PC-9 (cell line): ENCODE measurements at places on chromosomes 3 and 15.

GRCh38 chr3:58609990-58610389 is 32.8 kb upstream of the FAM107A start:
- no peak for DNase-seq

- no peak for DNase-seq
These were observed 65.9 kb upstream of the POMGNT2 start for GRCh38 chr3:43171748-43172147.

- no peak for DNase-seq
These were observed 155.5 kb upstream of the PROK2 start for GRCh38 chr3:71940486-71940885.

GRCh38 chr3:39118079-39118478 is 10.6 kb downstream of the TTC21A start:
- no peak for DNase-seq

- DNase-seq, result no peak
These were observed 4.1 kb upstream of the TNFSF10 start for GRCh38 chr3:172527306-172527705.

DNA sequence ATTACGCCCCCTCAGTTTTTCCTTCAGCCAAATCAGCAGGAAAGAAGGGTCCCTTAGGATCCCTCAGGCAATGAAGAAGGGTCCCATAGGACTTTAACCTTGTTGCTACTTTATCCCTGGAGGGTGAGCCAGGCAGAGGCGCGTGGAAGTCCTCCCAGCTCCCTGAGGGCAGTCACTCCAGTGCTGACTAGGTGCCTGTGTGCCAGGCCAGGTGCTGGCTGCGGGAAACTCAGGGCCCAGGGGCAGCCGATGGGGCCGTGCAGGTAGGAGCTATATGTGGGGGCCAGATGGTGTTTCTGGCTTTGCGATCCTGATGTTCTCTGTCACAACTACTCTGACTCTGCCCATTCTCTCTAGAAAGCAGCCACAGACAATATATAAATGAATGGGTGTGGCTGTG is 42.8 kb upstream of the IQSEC1 start:
- DNase-seq, result no peak

DNA sequence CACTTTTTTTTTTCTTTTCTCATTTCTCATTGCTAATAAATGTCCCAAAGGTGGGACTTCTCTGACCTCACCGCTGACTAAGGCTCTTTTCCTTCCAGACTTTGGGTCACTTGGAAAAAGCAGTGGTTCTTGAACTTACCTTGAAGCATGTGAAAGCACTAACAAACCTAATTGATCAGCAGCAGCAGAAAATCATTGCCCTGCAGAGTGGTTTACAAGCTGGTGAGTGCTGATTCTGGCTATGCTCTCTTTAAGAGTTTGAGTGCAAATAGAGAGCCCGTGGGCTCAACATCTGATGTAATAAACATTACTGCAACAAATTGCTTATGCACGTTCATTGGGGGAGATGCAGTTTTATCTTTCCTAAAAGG is 2.0 kb downstream of the BHLHE40 start:
- DNase-seq, result no peak

DNA sequence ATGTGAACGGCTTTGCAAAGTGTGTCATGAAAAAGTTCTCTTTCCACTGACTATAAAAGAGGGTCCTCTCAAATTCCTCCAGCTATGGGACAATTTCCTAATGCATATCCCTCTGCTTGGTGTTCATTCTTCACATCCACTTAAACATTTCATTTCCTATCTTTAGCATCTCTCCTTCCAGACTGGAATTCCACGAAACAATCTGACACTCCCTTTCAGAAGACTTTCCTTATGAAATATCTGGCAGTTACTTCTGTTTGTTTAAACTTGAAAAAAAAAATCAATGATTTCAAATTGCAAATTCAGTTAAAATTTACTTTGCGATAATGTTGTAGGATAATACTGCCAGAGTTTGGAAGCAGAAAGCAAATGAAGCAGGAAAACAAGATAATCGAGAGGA is 105.8 kb upstream of the SELENOK start:
- DNase-seq, result no peak

- DNase-seq, result no peak
These were observed 6.8 kb downstream of the ARL6IP5 start for GRCh38 chr3:69091389-69092029.

DNA sequence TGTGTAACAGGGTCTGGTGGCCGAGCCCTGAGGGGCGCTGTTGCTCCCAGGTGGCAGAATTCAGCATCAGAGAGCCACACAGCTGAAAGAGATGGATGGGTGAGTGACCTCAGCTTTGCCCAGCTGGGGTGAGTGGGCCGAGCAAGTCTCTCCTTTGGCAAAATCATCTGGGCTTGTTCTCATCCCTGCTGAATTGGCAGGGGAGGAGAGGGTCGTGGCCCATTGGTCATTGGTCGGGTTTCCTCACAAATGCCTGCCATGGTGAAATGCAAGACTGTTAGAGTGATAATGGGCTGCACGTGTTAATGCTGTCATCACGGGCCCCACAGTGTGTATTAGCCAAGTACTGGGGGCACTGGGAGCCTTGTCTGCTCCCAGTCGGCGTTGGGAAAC is 15.9 kb downstream of the ABHD2 start:
- DNase-seq, result no peak

DNA sequence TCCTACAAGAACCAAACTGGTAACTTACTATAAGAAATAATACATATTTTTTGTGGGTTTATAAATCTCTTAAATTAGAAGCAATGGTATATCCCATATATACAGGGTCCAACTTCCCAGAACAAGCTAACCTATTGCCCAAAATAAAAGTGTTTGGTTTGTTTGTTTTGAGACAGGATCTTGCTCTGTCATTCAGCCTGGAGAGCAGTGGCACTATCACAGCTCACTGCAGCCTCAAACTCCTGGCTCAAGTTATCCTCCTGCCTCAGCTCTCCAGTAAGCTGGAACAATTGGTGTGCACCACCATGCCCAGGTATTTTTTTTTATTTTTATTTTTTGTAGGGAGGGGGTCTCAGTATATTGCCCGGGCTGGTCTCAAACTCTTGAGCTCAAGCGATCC is 135.4 kb downstream of the TFDP2 start:
- DNase-seq, result no peak

- no peak for DNase-seq
These were observed 190.6 kb upstream of the TMCO5A start for GRCh38 chr15:37743826-37744225.

DNA sequence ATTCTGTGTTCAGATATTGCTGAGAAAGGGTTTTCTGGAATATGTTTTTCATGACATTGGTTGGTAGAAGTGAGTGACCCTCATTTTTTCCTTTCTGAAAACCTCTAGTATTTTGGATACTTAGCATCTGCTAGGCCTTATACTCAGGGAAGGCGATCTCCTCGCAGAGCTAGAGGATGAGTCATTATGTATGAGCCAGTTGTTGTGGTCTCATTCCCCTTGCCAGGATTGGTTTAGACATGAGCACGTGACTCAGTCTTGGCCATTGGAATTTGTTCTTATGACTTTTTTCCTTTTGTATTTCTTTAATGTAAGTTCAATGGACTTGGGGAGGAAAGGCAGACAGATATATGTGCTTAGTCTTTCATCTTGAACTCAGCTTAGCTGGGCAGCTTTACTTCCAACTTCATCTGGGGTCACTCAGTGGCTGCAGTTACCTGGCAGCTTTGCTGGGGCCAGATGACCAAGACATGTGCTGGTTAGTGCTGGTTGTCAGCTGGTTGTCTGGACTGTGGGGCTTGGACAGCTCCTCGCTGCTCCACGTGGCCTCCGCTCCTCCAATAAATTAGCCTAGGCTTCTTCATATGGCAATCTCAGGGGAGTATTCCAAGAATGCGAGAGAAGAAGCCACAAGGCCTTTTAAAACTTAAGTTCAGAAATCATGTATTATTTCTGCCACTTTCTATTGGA is 207.5 kb downstream of the IL20RB start:
- no peak for DNase-seq

- DNase-seq, result no peak
These were observed 19.9 kb upstream of the SYNM start for GRCh38 chr15:99084965-99085364.

DNA sequence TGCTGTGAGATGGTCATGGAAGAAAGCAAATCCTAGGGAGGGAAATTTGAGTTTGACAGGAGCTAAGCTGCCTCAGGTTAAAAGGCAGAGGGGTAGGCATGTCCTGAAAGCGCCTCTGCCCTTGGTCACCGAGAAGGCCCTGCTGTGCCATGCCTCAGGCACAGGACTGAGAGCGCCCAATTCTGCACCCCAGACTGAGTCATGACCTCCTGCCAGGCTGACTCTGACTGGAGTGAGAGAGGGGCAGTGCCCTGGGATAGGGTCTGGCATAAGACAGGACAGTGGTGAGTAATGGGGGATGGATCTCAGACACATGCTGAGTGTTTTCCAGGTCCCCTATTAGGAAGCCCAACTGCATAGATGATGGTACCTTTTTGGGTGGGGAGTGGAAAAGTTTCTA is 44.4 kb downstream of the EPHB1 start:
- no peak for DNase-seq

GRCh38 chr3:182435860-182436259 is 357.4 kb upstream of the ATP11B start:
- no peak for DNase-seq

- DNase-seq, result no peak
These were observed 12.5 kb downstream of the PLA2G4B start for GRCh38 chr15:41851167-41851523.

- peak; percentile 90 for DNase-seq
These were observed 151.2 kb upstream of the CDIN1 start for GRCh38 chr15:36428102-36428845.

DNA sequence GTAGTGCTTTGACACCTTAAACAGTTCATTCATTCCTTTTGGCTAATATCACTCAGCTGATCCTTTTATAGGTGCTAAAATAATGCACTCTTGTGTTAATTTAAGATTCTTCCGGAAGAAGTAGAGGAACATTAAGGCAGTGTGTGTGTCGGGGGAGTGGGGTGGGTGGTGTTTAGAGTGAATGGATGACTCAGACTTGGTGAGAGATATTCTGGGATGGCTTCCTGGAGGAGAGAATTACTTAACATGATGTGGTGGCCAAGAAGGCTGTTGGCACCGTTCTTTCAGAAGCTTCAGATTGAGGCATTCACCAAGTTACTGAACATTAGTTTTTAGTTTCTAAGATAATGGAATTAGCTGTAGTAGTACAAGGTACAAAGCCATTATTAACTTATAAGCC is 125.6 kb upstream of the ROPN1 start:
- no peak for DNase-seq

- DNase-seq, result no peak
These were observed 87.0 kb downstream of the KLHL25 start for GRCh38 chr15:85707519-85708338.

DNA sequence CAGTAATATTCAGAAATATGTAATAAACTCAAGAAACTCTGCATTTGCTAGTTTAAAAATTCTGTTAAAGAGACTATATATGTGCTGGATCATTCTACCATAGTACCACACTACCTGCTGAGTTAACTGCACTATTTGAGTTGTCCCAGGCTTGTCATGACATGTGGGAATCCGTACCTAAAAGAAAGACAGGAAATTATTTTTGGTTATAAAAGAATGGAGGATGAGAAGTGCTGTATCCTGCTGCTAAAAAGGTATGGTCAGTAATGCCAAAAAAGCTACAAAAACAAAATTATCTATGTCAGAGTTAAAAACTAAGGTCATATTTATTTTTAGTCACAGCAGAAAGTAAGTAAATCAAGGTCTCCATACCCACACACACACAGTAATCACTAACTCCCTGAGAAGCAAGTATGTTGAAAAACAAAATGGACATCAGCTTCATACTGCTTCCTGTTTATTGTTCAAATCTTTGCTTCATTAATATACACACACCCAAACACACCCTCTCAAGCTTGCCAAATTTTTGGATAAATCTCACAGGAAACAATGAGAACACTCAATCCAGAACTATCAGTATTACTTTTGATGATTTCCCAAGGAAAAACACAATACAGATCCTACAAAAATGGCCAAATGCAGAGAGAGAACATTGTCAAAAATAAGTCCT is 33.7 kb downstream of the DENND6A start:
- DNase-seq, result no peak

DNA sequence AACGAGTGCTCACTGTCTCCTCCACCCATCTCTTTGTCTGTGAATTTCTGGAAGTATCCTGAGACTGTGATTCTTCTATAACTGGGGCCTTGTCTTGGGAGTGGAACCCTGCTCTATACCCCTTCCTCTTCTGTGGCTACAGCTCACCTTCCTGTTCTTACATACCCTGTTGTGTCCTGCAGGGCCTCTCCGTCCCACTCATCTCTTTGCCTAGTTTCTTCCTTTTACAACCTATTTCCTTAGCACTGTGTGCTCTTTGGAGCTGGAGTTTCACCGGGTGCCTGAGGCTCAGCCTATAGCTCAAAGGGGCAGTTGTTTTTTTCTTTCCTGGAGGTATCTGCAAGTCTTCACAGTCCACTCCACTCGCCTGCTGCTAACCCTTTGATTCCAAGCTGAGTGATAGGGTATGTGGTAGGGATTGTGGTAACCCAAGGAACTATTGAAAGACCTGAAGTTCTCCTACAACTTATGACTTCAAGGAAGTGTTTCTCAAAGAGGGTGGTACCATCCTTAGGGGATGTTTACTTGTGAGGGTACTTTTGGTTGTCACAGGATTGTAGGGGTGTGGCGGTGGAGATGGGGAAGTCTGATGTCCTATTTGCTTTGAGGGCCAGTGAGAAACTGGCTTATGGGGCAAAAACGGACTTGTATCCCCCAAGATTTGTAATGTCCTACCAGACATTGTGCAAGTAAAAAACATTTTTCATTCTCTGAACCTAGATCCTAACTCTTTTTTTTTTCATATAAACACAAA is 66.6 kb upstream of the ARL8B start:
- DNase-seq, result no peak

GRCh38 chr3:143885780-143886427 is 37.6 kb upstream of the SLC9A9 start:
- DNase-seq, result no peak

- no peak for DNase-seq
These were observed 166.4 kb upstream of the ROPN1 start for GRCh38 chr3:124158168-124158881.

- DNase-seq, result no peak
These were observed 13.7 kb upstream of the SEMA3B start for GRCh38 chr3:50255251-50255615.

DNA sequence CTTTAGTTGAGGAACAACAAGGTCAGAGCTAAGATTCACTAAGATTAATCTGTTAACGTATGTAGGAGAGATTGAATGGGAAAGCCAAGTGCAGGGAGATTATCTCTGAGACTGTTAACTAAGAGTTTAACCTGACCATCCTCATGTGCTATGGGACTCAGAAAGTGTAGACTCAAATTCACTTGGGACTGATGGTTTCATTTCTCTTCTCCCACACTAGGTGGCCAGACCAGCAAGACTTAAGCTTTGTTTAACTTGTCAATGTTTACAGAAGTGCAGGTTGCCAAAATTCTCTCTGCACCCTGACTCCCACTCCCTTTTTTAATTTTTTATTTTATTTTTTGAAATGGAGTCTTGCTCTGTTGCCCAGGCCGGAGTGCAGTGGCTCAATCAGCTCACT is 6.3 kb upstream of the HEXA start:
- DNase-seq, result no peak
